Smooth muscle cell of bladder (primary cell): ENCODE measurements at places on chromosomes 7 and 10. TPM values are rescaled to one million over a fixed set of nuclear protein-coding genes. Genes with fewer than 3 reads are reported as not detected.

ATOH7 gene
- total RNA-seq: 0.09 TPM in 1 of 2 replicates, not detected in the other

EN2 gene
- under 0.01 TPM in 1 of 2 replicates, not detected in the other for total RNA-seq

CYP26C1 gene
- under 0.01 TPM in 2 replicates for total RNA-seq

NEUROG3 gene
- total RNA-seq: not detected in 2 replicates

SNCG gene
- 16.5 and 23.8 TPM in 2 replicates for total RNA-seq

A1CF gene
- not detected in 2 replicates for total RNA-seq

EBF3 gene
- total RNA-seq: 3.7 TPM in 2 replicates

LRRC18 gene
- not detected in 2 replicates for total RNA-seq

DYNC1I1 gene
- total RNA-seq: 0.28 and 0.83 TPM in 2 replicates

GNAT3 gene
- total RNA-seq: not detected in 2 replicates

ERVW-1 gene
- total RNA-seq: 0.09 TPM in 1 of 2 replicates, not detected in the other

RNF32 gene
- total RNA-seq: 1.1 and 1.4 TPM in 2 replicates

RBM20 gene
- under 0.01 TPM in 2 replicates for total RNA-seq

CPN1 gene
- not detected in 2 replicates for total RNA-seq

SDK1 gene
- total RNA-seq: 4.1 and 6.5 TPM in 2 replicates

BHLHA15 gene
- 0.37 TPM in 1 of 2 replicates, not detected in the other for total RNA-seq

HERC4 gene
- 57.3 and 67.2 TPM in 2 replicates for total RNA-seq

GPRIN2 gene
- under 0.01 TPM in 2 replicates for total RNA-seq

ENTPD1 gene
- 0.74 and 4.0 TPM in 2 replicates for total RNA-seq

GFRA1 gene
- total RNA-seq: 1.6 and 2.7 TPM in 2 replicates

TMEM236 gene
- total RNA-seq: under 0.01 TPM in 2 replicates

PLEKHS1 gene
- 0.09 TPM in 1 of 2 replicates, not detected in the other for total RNA-seq

CPED1 gene
- 38.9 and 40.5 TPM in 2 replicates for total RNA-seq

NME8 gene
- not detected in 2 replicates for total RNA-seq

TLX1 gene
- not detected in 2 replicates for total RNA-seq

CUZD1 gene
- 0.43 and 0.55 TPM in 2 replicates for total RNA-seq

GPR85 gene
- 3.1 and 3.3 TPM in 2 replicates for total RNA-seq

LIPK gene
- not detected in 2 replicates for total RNA-seq

ZNF680 gene
- 5.8 and 6.5 TPM in 2 replicates for total RNA-seq

GPR15LG gene
- total RNA-seq: not detected in 2 replicates

ANKRD7 gene
- total RNA-seq: 0.85 and 0.92 TPM in 2 replicates
